ENCODE measurements at places on chromosomes 6 and 20. TPM values are rescaled to one million over a fixed set of nuclear protein-coding genes. Genes with fewer than 3 reads are reported as not detected.
A peak's percentile ranks its signal among the peaks of the same experiment; 100 is the strongest.

The RAB44 gene
- under 0.01 TPM for total RNA-seq

The SUMO4 gene
- 1.0 TPM for total RNA-seq

The TNF gene
- not detected for total RNA-seq

The GSTA3 gene
- total RNA-seq, result not detected

The PRICKLE4 gene
- total RNA-seq, result 0.26 TPM

The C6orf52 gene
- total RNA-seq, result 0.26 TPM

The NTSR1 gene
- under 0.01 TPM for total RNA-seq

The SDC4 gene
- 142 TPM for total RNA-seq

The LRRN4 gene
- total RNA-seq, result not detected

The TFAP2C gene
- not detected for total RNA-seq

The CRISP3 gene
- total RNA-seq, result not detected

The PREX1 gene
- 3.1 TPM for total RNA-seq

The NKAIN4 gene
- not detected for total RNA-seq

The ZNF831 gene
- not detected for total RNA-seq

The TEAD3 gene
- total RNA-seq, result 9.6 TPM

- DNase-seq, result peak; percentile 77
Observed at GRCh38 chr20:10651227-10651990, 22.4 kb downstream of the JAG1 start.

GRCh38 chr6:137958811-137959565 lies 91.9 kb downstream of the TNFAIP3 start:
- DNase-seq, result no peak

DNA sequence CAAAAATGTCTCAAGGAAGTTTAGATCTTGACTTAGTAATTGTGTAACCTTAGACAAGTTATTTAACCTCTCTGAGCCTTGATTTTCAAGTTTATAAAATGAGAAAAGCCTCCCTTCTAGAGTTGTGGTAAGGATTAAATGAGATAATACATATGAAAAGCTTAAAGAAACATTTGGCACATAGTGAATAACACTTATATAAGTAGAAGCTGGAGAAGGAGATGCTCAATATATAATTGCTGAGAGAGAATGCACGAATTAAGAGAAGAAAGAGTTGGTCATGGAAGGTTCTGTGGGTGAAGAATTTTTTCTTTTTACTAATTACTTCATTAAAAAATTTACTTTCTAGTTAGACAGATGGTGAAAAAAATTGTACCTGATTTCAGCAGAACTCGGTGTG lies 5.3 kb downstream of the ACSS2 start:
- no peak for DNase-seq

DNA sequence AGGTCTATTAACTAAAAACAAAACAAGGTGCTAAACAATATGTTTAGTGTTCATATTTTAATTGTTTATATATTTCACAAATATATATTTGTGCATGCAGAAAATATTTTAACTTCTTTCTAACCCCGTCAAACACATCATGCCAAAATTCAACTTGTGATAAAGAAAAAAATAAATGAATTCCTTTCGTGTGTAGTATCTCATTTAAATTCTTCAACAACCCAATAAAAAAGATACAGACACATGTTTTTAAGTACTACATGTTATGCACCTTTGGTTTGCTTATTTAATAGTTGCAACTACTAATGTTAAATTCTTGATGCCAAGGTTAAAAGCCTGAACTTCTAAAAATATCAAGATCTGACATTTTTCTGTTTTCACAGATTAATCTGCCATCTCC lies 252.4 kb downstream of the ESR1 start:
- DNase-seq, result no peak

GRCh38 chr6:55704421-55704820 lies 125.4 kb upstream of the HMGCLL1 start:
- peak; percentile 79 for DNase-seq

DNA sequence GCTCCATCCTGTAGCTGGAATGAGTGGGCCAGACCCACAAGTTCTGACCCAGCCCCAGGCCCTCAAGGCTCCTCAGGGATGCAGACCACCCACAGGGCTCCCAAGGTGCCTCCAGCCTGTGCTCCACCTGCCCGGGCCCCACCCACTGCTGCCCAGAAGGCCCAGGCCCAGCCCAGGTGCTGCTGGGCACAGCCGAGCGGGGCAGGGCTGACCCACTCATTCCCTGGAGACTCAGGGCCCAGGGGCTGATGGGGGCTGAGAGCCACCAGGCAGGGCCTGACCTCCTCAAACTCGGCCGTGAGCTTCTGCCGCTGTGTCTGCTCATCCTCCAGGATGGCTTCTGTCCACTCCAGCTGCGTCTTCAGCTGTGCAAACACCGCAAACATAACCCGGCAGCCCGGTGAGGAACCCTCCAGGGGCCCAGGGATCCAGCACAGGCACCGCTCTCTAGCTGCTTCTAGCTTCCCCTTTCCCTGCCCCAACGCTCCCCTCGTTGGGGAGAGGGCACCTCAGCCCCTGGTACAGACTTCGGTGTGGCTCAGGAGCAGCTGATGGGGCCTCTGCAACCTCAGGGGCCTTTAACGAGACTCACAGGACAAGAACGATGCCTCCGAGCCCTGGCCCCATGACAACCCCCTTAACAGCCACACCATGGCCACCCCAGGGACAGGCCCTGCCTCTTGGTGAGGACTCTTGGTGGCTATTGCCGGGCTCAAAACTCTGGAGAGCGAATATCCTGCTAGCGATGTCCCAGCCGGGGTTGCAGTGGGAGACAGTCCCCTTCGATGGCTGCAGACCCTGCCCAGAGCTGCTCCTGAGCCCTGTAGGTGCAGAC lies 46.0 kb downstream of the DSTN start:
- no peak for DNase-seq

- DNase-seq, result no peak
Observed at GRCh38 chr6:95227351-95227750, 350.0 kb upstream of the MANEA start.

DNA sequence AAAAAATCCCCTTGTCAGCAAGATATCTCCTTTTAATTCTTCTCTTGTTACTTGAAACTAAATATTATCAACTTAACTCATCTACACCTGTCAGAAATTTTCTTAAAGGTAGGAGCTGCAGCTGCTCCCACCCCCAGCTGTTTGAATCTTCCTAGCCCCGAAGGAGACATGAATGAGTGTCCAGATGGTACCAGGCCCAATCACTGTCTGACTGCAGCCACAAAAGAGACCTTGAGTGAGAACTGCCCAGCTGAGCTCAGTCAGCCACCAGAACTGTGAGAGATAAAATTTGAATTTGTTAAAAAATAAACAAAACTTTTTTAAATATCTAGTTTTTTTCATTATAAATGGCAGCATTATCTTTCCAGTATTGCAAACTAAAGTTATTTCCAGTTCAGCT lies 84.7 kb downstream of the PRSS35 start:
- DNase-seq, result no peak

GRCh38 chr6:30265594-30265993 lies 52.4 kb upstream of the TRIM26 start:
- no peak for DNase-seq

- DNase-seq, result no peak
Observed at GRCh38 chr6:96990462-96990861, 65.9 kb downstream of the KLHL32 start.

- DNase-seq, result no peak
Observed at GRCh38 chr6:154872542-154873114, 122.5 kb upstream of the TIAM2 start.

DNA sequence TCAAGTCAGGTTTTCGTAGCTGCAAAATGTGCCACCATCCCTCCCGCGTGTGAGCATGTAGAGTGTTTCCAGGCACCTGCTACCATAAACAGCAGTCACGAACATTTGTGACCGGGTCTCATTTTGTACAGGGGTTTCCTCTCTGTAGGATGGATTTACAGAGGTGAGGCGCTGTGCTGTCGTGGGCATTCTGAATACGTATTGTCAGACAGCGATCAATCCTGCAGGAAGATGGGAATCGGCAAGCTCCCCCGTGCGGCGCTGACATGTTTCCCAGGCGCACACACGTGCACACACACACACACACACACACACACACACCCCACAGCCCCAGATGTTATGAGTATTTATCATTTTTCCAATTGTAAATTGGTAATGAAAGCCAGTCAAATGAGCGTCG lies 15.8 kb downstream of the ANKRD60 start:
- DNase-seq, result no peak

GRCh38 chr6:139161169-139161568 lies 26.3 kb downstream of the HECA start:
- peak; percentile 84 for DNase-seq

DNA sequence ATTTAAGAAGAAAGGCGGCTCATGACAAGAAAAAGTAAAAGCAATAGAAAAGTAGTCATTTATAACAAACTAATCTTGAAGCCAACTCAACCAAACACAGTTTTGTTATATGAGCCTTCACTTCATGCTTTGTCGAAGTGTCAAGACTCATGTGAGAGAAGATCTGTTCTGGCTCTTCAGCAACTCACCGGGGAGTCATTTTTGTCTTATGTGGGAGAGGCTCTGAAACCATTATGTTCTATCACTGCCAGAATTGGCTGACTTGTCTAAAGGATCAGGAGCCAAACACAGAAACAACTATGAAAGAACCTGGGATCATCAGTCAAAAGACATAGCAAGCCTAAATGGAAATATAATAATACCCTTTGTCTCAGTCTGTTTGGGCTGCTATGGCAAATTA lies 105.2 kb downstream of the CDK19 start:
- no peak for DNase-seq

DNA sequence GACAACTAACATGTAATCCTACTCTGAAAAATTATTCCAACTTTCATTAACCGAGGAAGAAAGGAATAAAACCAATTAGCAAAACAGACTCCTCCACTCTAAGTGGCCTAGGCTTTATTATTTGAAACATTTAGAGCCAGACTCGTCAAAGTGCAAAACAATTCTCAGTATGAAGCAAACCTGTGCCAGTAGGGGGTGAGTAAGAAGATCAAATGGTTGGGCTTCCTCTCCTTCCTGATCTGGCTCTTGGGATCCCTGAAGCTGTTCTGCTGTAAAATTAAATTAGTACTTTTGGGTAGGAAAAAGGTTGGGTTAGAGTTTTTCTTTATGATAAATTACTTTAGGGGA lies 177.6 kb upstream of the MAN1A1 start:
- DNase-seq, result no peak

DNA sequence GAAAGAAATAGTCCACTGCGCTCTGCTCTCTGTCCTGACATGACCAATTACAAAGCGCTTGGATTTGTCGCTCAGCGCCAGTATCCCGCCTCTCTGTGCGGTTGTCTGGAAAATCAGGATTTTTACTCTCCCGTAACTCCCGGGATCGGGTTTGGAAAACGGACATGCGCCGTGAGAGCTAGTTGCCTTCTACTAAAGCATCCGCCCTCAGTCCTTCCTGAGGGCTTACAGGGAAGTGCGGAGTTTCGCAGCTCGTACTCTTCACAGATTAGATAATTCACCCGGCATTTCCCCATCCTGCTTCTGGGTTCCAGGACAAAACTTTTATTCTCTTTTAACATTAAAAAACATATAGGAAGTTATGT lies 427 bp upstream of the MKKS start:
- DNase-seq, result peak; percentile 100

DNA sequence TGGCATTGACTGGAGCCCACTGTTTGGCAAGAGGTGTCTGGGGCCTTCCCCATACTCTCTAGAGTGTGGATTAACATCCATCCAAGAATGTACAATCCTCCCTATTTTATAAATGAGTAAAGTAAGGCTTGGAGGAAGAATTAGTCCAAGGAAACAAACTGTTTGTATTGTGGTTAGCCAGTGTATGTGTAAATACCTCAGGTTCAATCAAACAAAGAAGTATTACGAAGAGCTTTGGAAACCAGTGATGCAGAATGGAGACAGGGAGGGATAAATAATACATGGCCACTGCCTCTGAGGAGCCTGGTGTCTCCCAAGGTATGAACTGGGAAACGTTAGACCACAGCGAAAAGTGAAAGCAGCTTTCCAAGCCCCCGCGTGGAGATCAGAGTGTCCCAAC lies 226.6 kb upstream of the RIN2 start:
- no peak for DNase-seq

- peak; percentile 23 for DNase-seq
Observed at GRCh38 chr20:21436205-21436604, 38.9 kb upstream of the NKX2-4 start.

GRCh38 chr6:82588020-82588419 lies 224.4 kb downstream of the TPBG start:
- DNase-seq, result no peak

DNA sequence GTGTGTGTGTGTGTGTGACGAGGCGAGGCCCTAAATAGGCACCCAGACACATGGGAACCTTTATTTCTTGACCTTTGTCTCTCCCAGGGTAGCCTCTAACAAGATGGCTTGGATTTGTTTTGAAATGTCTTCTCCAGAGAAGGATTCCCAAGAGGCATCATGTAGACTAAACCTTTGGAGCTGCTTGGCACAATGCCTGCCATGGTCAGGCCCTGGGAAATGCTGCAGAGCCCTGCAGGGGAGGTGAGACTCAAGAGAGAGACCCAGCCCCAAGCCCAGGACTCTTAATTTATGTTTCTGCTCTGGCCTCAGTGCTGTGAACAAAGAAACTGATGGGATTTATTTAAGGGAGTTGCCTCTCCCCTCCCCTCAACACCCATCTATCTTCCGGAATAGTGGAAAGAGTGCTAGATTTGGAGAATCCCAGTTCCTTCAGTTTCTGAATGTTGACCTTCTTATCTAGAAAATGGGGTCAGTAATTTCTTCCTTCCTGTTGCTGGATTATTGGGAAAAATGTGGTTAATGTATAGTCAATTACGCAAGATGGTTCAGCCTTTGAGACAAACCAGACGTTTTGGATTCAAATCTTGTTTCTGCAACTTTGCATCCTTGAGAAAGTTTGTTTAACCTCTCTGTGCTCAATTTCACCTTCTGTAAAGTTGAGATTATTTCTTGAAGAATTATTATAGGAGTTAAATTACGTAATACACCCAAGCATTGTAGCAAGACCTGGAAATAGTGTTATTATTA lies 434.8 kb downstream of the MAFB start:
- DNase-seq, result no peak

DNA sequence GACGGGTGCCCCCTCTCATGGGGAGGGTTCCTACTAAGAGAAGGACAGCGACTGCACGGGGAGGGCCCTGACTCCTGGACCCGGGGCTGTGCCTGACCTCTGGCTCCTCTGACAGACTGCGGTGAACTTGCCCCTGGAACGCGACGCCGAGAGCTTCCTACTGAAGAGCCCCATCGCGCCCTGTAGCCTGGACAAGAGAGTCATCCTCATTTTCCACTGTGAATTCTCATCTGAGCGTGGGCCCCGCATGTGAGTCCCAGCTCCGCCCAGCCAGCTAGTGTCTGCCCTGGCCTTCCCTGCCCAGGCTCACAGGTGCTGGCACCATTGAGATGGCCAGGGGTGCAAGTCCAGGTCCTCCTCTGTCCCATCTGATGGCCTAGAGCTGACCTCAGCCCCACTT lies 7.2 kb downstream of the CDC25B start:
- no peak for DNase-seq

- no peak for DNase-seq
Observed at GRCh38 chr6:110128418-110128817, 51.1 kb downstream of the WASF1 start.

DNA sequence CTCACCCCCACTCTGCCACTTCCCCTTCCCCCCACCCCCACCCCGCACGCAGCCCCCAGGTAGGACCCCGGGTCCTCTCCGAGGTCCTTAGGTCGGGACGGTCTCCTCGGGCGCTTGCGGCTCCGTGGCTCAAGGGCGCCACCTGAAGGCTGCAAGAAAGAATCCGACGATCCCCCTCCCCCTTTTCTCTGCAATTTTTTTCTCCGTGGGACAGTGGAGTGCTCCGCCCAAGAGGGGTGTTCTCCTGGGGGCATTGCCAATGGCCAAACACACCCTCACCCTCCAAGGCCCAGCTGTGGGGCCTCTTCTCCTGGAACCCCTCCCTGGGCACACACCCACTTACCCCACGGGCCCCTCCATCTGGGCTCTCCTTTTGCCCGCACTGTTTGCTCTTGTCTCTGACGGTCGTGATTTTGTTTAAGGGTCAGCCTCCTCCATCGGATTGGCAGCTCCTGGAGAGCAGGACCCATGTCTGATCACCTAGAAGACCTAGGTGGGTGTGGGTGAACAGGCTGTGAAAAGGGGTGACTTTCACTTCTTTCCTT lies 1.1 kb upstream of the TMEM74B start:
- peak; percentile 37 for DNase-seq
